ENCODE measurements at places on chromosomes 7 and 10.
A peak's percentile ranks its signal among the peaks of the same experiment; 100 is the strongest.

DNA sequence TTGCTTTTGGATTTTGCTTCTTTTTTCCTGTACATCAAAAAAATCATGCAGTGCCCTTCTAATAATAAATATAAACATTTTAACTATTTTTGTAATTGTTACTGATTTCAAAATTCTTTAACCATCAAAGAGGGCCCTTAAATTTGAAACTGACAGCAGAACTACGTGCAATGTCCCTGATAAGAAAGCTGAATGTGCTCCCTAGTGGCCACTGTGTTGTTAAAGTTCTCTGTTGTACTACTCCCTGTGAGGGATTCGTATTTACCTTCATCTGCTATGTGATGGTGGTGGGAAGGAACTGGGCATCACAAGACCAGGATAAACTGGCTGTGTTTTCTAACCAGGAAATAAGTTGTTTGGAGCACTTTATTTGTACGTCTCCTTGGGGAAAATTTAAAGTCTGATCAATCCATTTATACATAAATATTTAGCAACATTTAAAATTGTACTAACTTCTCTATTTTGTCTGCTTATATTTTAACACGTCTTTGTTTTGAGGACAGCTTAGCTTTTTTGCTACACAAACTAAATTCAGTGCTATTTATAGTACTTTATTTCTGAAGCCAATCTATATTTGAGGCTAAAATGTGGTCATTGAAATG lies 322.4 kb downstream of the HGF start:
- DNase-seq: peak; percentile 53

DNA sequence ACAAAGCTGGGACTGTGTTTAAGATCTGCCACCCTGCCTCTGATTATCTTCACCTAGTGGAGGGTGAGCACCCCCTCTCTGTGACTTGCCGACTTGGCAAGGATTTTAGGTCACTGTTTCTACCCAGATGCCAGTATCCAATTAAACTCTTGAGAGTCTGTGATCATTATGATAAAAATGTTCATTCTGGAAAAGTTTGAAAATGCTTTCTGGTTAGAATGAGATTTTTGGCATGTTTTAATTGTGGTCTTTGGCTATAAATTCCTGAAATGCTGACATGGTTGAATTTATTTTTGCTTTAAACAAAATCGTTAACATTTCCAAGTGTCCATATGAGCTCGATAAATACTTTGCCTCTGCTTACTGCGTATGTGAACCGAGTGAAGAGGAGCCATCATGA lies 221.4 kb downstream of the BICC1 start:
- DNase-seq: no peak

- DNase-seq: no peak
Observed at GRCh38 chr10:107589081-107589480, 424.6 kb upstream of the SORCS1 start.

- DNase-seq: no peak
Observed at GRCh38 chr10:27893358-27893954, 105.4 kb downstream of the ODAD2 start.

- no peak for DNase-seq
Observed at GRCh38 chr10:91391920-91392319, 18.2 kb upstream of the HECTD2 start.

- DNase-seq: no peak
Observed at GRCh38 chr7:43037531-43037930, 74.9 kb upstream of the HECW1 start.

DNA sequence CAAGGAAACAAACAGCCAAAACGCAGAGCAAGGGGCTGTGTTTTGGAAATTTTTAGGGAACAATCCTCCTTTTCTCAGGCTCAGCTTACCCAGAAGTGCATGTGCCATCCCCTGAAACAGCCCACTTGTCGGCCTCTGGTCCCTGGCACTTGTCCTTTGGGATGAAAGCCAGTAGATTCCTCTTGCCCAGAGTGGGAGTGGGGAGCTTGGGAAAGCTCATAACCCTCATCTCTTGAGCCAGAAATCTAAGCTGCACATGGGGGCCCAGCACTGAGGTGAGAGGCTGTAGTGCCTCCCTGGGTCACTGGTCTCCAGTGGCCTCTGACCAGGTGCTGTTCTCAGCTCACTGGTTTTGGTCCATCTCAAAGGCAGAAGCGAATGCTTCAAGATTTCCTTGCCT lies 150.3 kb downstream of the RNF216 start:
- DNase-seq: no peak

- DNase-seq: peak; percentile 12
Observed at GRCh38 chr7:116041615-116042014, 11.1 kb upstream of the TFEC start.

DNA sequence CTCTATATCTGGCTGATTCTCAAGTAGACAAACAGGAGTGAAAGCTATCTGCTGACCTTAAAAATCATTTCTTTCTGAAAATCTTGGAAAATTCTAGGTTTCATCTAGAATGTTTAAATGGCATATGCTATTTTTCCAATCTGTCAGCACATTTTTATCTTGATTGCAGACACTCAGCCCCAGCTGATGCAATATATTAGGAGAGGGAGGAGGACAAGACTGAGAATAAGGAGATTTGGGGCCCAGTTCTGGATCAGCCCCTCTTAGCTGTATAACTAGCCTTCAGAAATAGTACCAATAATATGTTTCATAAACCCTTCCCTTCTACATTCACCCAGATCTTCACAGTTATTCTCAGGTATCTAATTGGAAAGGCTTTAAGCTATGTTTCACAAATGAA lies 131.2 kb downstream of the HDAC9 start:
- no peak for DNase-seq

DNA sequence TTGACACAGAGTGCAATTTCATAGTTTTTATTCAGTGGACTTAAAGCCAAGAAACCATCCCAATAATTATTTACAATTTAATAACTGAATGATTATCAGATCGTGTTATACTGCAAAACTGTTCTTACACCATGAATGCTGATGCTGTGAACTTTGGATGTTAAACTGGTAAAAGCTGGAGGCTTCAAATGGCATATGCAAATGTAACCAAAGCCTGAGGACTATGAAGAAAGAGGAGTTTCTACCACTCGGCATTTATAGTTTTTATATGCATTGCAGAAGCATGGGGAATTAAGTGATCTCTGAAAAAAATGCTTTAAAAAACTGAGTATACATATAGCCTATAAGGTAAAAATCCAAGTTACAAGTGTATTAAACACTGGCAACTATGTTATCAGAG lies 42.4 kb downstream of the RNF32 start:
- DNase-seq: peak; percentile 45

DNA sequence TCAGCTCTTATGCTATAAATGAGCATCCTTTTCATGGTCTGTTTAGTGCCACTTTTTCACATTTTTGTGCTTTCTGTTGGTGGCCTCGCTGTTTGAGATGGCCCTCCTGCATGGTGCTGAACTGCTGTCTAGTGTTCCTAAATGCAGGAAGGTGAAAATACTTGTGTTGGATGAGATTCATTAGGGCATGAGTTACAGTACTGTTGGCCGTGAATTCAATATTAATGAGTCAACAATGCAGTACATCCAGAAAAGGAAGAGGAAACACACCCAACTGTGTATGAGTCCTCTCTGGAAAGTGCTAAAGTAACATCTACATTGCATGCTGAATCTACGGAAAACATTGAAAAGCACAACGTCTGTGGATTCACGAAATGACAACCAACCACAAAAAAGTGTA lies 124.0 kb downstream of the HERPUD2 start:
- DNase-seq: no peak

GRCh38 chr7:115941703-115942268 lies 88.8 kb downstream of the TFEC start:
- DNase-seq: no peak

GRCh38 chr10:89580243-89580642 lies 44.8 kb upstream of the SLC16A12 start:
- no peak for DNase-seq

GRCh38 chr10:24259365-24260130 lies 50.6 kb downstream of the KIAA1217 start:
- DNase-seq: no peak

- DNase-seq: no peak
Observed at GRCh38 chr10:35185260-35186034, 58.8 kb downstream of the CREM start.

DNA sequence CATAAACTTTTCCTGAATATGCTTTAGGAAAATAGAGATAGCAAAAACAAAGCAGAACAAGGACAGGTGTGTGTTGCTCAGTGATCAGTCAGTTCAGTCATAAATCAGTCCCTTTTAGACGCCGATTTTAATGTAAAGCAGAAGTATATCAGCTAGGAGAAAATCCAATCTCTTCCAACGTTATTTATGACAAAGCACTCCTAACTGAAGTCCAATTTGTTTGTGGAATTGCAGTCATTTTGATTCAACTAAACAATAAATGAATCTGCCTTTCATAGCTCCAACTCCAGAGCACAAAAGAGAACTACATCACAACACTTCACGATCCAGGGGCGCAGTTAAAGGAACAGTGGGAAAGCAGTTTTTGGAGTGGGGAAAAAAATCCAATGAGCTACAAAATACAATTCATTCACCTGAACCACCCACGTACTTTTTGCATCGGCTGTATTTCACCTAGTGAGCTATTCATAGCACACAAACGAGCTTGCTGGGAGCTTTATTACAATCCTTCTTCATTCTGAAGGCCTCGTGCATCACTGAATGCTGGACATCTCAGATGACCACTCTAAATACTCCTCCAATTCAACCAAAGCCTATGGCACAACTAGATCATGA lies 151.3 kb downstream of the LRRN3 start:
- DNase-seq: no peak

- no peak for DNase-seq
Observed at GRCh38 chr7:81064426-81064825, 145.6 kb upstream of the SEMA3C start.

DNA sequence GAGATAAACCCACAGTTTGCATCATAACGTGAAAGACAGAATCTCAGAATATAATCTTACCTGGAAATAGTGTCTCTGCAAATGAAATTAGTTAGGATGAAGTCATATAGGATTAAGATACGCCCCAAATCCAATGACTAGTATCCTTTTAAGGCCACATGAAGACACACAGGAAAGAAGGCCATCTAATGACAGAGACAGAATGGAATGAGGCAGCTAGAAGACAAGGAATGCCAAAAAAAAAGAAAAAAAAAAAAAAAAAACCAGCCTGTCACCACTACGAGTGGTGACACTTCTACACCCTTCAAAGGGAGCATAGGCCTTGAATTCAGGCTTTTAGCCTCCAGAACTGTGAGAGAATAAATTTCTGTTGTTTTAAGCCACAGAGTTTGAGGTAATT lies 82.9 kb downstream of the HYCC1 start:
- DNase-seq: no peak

DNA sequence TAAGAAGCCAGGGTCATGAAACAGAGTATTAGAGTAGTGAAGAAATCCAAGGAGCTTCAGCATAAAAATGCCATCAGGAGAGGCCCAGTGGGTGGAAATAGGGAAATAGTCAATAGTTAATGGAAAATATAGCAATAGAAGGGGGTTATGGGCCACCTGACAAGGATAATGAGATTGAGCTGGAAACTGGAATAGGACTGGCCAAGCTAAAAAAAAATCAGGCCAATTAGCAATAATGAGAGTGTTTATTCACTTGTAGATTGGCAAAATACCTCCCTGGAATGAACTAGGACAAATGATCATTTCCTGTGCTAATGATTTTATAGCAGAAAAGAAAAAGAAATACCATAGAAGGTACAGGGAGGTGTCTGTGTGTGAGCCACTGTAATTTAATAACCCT lies 97.9 kb downstream of the PLCE1 start:
- DNase-seq: no peak

- no peak for DNase-seq
Observed at GRCh38 chr10:64449603-64450002, 928.4 kb downstream of the REEP3 start.

DNA sequence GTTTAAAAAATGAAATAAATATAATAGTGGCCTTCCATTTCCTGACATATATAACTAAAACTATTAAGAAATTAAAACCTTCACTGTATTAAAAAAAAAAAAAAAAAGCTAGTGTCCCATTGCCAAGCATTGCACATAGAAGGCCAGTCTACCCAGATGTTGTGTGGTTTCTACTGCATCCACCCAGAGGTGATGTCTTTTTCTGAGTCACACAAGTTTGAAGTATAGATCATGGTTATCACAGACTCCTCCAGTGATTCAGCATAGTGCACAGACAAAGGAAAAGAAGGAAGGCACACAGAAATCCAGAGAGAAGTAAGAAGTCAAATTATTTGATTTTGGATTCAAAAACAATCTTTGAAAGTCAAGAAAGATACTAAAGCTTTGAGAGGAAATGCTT lies 429.0 kb downstream of the ETV1 start:
- DNase-seq: no peak

DNA sequence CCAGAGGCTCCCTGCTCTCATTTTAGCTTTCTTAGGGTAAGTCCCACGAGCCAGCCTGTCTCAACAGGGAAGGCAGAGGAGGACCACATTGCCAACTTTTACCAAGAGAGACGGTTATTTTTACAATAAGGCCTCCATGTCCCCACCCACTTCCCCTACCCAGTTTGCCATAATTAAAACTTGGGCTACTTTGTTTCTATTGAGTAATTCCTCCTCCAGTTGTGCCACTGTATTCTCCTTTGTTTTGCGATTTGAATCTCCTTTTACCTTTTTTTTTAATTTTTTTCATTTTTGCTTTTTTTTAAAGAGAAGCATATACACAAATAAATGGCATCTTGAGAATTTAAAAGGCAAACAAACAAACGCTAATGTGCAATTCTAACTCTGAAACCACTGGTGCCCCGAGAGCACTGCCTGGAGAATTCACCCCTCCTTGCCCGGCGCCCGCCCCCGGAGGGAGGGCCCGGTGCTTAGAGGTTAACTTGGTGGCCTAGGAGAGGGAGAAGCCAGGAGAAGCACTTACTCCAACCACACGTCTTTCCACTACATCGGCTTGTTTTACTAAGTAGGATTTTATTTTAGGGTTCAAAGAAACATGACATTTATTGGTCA lies 282.3 kb downstream of the USP6NL start:
- no peak for DNase-seq

DNA sequence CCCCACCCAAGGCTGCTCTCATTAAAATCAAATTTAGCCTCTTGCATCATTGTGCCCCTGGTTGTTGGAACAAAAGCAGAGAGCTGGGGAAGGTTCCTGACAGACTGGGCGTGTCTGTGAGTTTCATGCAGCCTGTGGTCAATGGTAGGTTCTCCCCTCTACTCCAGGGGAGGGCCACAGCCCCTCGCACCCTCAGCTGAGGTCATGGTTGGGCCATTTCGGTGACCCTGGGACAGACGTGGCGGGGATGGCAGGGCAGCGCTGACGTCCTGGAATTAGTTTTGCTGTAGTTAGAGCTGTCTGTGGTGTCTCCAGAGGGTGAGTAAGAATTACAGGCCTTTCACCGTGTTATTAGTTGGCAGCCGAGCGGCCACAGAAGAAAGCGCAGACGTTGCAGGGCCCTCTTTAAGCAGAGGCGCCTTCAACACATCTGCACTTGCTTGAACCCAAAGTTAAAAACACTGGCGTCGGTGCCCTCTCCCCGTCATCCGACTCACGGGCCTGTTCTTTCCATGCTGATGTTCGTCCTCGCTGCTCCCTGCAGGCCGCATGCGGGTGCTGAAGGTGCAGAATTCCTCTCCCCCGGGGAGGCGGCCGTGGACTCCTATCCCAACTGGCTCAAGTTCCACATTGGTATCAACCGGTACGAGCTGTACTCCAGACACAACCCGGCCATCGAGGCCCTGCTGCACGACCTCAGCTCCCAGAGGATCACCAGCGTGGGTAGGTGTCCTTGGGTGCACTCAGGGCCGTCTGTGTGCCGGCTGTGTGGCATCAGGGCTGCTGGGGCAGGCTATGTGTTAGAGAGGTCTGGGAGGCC lies 2.8 kb downstream of the FAM20C start:
- no peak for DNase-seq

All from NCI-H526 (cell line).